ENCODE measurements at places on chromosomes 7 and 10.

GRCh38 chr10:22623633-22624253 lies 90.6 kb downstream of the PIP4K2A start:
- DNase-seq = no peak

- no peak for DNase-seq
Observed at GRCh38 chr10:15118615-15119014, 21.5 kb downstream of the RPP38 start.

- no peak for DNase-seq
Observed at GRCh38 chr10:13587391-13587790, 626 bp downstream of the PRPF18 start.

DNA sequence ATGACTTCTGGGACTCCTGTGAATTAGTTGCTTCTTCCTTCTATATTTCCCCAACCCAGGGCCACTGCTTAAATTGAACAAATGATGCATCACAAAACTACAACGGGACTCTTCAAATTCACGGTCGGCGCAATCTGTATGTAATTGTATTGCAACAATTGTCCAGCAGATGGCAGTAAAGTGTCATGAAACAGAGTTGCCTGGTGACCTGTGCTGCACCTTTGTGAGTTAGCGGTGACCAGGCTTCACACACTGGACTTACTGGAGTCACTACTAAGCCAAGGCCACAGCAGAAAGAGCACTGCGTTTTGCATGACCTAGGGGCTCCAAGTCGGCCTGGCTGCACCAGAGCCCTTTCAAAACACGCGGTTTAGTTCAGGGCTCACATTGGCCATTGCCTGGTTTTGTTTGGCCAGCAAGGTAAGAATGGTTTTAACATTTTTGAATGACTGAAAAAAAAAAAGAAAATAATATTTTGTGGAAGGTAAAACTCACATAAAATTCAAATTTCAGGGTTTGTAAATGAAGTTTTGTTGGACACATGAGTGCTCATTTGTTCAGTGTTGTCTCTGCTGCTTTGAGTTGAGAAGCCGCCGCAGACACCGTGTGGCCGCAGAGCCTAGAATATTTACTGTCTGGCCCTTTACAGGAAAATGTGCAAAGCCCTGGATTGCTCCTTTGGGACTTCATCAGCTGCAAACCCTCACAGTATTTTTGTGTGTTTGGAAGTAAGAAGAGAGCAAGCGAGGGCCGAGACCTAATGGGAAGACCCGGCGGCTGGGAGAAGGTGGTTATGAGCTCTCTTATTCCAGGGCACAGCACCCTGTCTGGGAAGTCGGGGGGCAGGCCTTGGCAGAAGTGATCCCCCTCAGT lies 23.2 kb upstream of the ZNF32 start:
- peak; percentile 62 for DNase-seq

DNA sequence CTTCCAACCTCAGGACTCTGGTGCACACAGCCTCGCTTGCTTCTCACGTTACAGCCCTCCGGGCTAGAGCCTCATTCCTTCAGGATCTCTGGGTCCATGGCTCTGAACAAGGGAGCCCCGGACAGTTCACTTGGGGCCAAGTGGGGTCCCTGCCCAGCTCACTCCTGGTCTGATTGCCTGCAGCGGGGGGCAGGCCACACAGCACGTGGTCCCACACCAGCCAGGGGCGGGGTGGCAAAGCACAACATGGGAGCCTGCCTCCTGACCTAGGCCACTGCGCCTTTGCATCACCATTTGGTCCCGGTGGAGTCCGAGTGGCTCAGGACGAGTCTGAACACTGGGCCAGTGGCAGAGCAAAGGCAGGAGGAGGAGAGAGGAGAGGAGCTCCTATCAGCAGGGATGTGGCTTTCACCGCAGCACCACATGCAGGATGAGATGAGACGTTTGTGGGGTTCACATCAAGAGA lies 13.4 kb upstream of the CRYGN start:
- DNase-seq = no peak

GRCh38 chr10:60872451-60872850 lies 71.5 kb downstream of the RHOBTB1 start:
- DNase-seq = no peak

- DNase-seq = no peak
Observed at GRCh38 chr7:157488281-157488680, 151.5 kb downstream of the DNAJB6 start.

GRCh38 chr7:133348250-133348649 lies 95.4 kb downstream of the EXOC4 start:
- no peak for DNase-seq

- peak; percentile 33 for DNase-seq
Observed at GRCh38 chr7:11060893-11061292, 87.2 kb downstream of the PHF14 start.

- no peak for DNase-seq
Observed at GRCh38 chr10:70357565-70357964, 24.9 kb downstream of the LRRC20 start.
